Dermis blood vessel endothelial cell (primary cell): ENCODE measurements at places on chromosomes 6 and 20.

- DNase-seq: no peak
Measured at GRCh38 chr6:4100655-4101054, 21.7 kb upstream of the FAM217A start.

GRCh38 chr20:38229376-38230252 is 30.9 kb downstream of the KIAA1755 start:
- DNase-seq: peak; percentile 66

GRCh38 chr6:91572878-91573277 is 986.0 kb upstream of the MAP3K7 start:
- no peak for DNase-seq

DNA sequence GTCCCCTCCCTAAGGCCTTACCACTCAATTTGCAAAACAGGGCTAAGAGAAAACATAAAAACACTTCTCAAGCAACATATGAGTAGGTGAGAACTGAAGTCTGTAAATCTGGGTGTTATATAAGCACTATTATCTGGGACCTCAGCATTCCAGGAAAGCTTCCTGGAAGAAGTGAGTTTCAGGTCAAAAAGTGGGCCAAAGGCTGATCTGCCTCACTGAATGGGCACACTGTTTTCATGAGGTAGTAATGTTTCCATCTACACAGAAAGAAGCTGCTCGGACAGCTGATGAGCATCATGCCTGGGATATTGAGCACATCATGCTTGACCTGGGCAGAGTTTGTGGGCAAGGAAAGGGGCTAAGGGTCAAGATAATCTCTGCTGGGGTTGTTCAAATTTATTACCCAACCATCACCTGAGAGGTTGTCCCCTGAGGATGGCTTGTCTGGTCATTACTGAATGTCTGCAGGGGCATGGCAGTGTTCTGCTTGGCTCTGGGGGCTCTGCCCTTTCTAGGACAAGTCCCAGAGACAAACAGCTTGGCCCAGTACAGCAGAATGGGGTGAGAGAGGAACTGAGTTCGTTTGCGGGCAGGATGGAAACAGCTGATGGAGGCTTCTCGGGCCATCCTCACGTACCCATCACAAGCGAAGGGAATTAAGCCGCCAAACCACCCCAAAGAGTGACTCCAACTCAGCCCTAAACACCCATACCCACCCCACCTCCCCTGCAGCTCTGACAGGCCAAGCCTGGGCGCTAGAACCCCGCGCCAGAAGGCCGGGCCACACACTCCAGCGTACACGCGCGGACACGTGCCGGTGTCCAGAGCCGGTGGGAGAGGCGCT is 1.2 kb upstream of the SYNJ2 start:
- no peak for DNase-seq

GRCh38 chr6:82970839-82971238 is 94.8 kb downstream of the UBE3D start:
- no peak for DNase-seq

DNA sequence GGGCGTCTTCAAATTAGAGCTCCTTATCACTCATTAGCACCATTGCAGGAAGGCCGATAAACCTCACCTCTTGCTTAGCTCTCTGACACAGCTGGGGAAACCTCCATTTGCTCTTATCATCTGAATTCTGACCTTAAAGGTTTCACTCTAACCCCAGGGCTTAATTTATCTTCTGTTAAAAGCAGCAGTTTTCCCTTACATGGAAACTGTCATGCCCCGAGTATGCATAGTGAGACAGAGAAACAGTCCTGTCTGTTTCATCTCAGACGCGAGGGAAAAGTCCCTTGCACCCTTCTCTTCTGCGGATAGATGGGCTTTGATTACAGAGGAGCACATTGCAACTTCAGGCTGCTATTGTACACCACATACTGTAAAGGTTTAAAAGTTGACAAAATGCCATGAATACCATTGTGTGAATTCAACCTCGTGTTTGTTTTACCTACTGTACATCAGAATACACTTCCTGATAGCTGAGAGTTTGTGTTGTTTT is 191.5 kb upstream of the BMP2 start:
- peak; percentile 60 for DNase-seq

- DNase-seq: no peak
Measured at GRCh38 chr6:32638532-32639219, 1.5 kb downstream of the HLA-DQA1 start.

DNA sequence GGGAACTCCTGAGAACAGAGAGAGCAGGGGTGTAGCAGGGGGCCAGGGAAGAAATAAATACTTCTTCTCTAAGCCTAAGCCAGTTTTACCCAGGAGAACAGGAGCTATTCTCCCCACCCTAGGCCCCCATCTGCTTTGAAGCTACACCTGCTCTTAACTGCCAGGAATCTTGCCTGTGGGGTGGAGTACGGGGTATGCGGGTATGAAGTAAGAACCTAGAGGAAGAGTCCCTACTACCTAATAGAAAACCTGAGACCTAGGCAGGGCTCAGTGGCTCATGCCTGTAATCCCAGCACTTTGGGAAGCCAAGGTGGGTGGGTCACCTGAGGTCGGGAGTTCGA is 1.5 kb downstream of the SLC29A1 start:
- no peak for DNase-seq

- DNase-seq: no peak
Measured at GRCh38 chr6:151372164-151372563, 19.2 kb downstream of the ZBTB2 start.

DNA sequence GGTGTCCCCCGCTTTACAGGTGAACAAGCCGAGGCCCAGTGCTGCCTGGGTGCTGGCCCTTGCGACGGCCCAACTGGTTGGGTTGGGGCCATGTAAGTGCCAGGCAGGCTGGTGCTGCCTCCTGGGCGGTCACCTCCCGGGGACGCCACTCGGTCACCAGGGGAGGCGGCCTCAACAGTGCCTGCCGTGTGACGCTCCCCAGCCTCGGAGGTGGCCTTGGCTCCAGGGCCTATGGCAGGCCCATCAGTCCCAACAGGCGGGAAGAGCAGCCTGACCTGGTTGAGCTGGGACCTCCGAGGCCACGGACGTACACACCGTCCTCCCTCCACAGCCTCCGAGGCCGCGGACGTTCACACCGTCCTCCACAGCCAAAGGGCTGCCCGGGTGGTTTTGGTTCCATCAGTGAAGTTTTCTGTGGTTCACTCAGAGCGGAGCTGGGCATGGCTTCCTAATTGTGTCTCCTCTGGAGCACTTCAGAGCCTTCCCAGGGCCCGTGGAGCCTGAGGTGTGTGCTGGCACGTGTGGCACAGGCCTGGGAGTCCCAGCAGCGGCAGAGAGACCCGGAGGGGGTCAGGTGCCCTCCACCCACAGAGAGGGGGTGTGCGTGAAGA is 19.3 kb upstream of the SLCO4A1 start:
- DNase-seq: no peak
